Stimulated activated CD8-positive, alpha-beta memory T cell treated with anti-CD3 and anti-CD28 coated beads, Interleukin-4, amount 100 ng/mL, for 4 hours (primary cell): ENCODE measurements at places on chromosomes 5 and 9.

- no peak for DNase-seq
These were observed 38.4 kb downstream of the USP20 start for GRCh38 chr9:129873563-129874190.

- DNase-seq = no peak
These were observed 97.7 kb downstream of the PRDM6 start for GRCh38 chr5:123186771-123187170.

GRCh38 chr5:134533115-134533815 lies 7.8 kb downstream of the JADE2 start:
- no peak for DNase-seq

- no peak for DNase-seq
These were observed 21.0 kb upstream of the SUSD3 start for GRCh38 chr9:93037476-93037971.

DNA sequence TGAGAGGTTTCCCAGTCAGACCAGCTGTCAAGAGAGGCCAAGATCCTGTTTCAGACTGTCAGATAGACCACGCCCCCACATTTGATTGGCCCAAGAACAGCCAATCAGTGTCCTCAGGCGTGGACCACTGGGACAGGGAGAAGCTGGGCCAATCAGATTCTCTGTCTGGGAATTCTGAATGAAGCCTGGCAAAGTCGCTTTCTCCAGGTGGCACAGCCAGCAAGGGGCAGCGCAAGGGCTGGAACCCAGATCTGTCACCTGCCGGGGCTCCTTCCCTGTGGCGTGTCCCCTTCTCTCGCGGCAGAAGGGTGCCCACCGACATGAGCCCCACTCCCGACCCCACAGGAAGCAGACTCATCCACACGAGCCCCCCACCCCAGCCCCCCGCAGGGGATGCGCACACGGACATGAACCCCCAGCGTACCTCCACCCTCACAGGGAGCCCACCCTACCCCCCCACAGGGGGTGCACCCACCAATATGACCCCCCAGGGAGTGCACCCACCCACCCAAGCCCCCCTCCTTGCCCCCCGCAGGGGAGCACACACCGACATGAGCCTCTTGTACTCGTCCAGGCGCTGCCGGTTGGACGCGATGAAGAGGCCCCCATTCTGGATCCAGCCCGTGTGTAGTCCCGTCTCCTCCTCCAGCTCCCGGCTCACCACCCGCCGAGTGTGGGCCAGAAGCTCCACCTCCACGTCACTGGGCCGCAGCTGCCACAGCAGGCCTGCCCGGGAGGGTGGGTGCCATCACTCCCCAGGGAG lies 6.1 kb downstream of the SARDH start:
- no peak for DNase-seq

GRCh38 chr5:72126796-72127195 lies 19.5 kb downstream of the MAP1B start:
- no peak for DNase-seq

DNA sequence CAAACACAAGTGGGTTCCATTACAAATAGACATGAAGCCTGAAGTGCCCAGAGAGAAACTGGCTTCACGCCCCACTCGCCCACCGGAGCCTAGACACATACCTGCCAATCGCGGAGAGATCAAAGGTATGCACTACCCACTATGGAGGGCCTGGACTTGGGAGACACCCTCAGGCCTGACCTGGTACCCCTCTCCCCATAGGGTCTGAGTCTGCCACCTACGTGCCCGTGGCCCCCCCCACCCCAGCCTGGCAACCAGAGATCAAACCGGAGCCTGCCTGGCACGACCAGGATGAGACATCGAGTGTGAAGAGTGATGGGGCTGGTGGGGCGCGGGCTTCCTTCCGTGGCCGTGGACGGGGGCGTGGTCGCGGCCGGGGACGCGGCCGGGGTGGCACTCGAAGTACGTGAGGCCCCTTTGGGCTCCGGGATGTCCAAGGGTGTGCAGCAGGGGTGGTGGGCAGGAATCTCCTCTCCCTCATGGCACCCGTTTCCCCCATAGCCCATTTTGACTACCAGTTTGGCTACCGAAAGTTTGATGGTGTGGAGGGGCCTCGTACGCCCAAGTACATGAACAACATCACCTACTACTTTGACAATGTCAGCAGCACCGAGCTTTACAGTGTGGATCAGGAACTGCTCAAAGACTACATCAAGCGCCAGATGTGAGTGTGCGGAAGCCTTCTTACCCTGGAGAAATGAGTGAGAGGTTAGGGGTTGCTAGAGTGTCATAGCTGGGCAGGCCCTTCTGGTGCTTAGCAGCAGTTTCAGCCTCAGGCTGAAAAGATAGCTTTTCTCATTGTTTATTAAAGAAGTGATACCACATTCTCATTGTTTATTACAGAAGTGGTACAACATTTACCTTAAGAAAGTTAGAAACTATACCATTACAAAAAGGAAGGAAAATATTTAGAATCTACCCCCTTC lies 38.7 kb downstream of the LARP1 start:
- no peak for DNase-seq

- DNase-seq = no peak
These were observed 24.8 kb upstream of the ALDH1A1 start for GRCh38 chr9:72977670-72978069.

GRCh38 chr5:99929067-99929805 lies 605.9 kb upstream of the FAM174A start:
- no peak for DNase-seq
